Tongue (tissue), 3 donors: ENCODE measurements at places on chromosomes 5 and 9.

GRCh38 chr9:6410633-6411032 is 2.4 kb upstream of the UHRF2 start:
- no peak for DNase-seq

- no peak for DNase-seq
Observed at GRCh38 chr5:32445831-32446614, 1.5 kb upstream of the ZFR start.

DNA sequence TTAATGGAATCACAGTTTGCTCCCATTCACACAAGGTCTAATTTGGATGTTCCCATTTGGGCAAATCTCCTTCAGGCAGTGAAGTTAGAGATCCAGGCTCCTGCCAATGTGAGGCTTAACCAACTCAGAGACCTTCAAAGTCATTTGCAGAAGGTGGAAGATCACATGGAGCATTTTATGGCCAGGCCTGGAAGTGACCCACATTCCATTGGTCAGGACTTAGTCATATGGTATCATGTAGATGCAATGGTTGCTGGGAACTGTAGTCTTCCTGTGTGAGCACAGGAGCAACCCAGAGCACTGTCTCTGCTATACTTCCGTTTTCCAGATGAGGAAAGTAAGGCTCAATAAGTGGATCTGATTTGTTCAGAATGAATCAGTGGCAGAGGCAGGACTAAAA is 292.7 kb upstream of the SMARCA2 start:
- no peak for DNase-seq

- no peak for DNase-seq
Observed at GRCh38 chr5:139228201-139228803, 30.1 kb upstream of the SIL1 start.

DNA sequence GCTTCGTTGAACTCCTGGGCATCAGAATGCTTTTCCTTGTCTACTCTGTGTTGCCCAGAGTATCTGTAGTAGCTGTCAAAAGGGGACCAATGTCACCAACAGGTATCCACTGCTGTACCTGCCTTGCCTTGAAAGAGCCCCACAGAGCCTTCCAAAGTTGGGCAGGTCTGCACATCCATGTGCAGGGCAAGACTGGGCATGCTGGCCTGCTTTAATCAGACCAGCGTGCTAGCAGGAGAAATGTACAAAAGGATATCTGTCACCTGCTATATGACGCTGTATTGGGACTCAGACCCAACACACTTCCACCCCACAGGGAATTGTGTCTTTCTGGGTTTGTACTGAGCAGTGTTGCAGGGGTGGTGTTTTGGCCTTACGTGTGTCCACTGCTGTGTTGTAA is 11.9 kb downstream of the DELE1 start:
- DNase-seq: no peak

DNA sequence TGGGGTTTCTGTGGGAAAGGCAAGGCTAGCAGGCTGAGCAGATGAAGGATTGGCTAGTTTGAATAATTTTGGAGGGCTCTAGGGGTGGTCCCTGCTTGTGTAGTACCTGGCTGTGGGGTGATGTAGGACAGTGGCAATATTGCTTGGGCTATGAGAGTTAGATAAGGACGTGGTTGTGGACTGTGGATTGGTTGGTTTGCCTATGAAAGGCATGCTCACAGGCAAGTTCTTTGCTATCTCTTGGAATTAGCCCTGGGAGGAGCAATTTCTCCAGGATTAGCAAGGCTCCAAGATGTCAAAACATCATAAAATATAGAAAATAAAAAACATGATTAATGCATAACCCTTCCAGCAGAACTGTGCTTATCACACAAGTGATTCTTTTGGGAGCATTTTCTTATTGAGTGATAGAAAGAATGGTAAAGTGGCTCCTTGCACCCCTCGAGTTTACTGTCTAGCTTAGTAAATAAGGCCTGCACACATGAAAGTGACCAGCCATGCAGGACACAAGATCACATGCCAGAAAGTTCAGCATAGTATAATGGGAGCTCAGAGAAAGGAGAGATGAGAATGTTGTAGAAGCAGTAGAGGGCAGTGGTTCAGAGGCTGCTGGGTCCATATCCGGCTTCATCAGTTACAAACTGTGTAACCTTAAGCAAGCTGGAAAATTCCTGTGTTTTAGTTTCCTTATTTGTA is 13.8 kb downstream of the AOPEP start:
- no peak for DNase-seq

- DNase-seq: peak; percentile 60
Observed at GRCh38 chr9:114033397-114034103, 44.5 kb downstream of the AMBP start.

- DNase-seq: peak; percentile 87
Observed at GRCh38 chr9:125511789-125512660, 195.0 kb downstream of the MAPKAP1 start.
